Vagina (tissue), 2 donors: ENCODE measurements at places on chromosomes 2 and 18.

- H3K27me3 ChIP-seq, result no peaks in the 10 kb centered on the region
- H3K4me3 ChIP-seq, result no peak overlapping the region
- H3K36me3 ChIP-seq, result no peaks in the 10 kb centered on the region
- no peak for DNase-seq
Measured at GRCh38 chr2:57834666-57835065, 211.9 kb upstream of the VRK2 start.

- H3K36me3 ChIP-seq, result no peaks in the 10 kb centered on the region
- no peaks in the 10 kb centered on the region for H3K27me3 ChIP-seq
Measured at GRCh38 chr18:48902856-48903601, 47.7 kb downstream of the SMAD7 start.

- H3K4me1 ChIP-seq, result peaks cover 9% of the 10 kb centered on the region
- DNase-seq, result no peak
- no peaks in the 10 kb centered on the region for H3K36me3 ChIP-seq
Measured at GRCh38 chr2:112601754-112602153, 17.3 kb downstream of the CHCHD5 start.

DNA sequence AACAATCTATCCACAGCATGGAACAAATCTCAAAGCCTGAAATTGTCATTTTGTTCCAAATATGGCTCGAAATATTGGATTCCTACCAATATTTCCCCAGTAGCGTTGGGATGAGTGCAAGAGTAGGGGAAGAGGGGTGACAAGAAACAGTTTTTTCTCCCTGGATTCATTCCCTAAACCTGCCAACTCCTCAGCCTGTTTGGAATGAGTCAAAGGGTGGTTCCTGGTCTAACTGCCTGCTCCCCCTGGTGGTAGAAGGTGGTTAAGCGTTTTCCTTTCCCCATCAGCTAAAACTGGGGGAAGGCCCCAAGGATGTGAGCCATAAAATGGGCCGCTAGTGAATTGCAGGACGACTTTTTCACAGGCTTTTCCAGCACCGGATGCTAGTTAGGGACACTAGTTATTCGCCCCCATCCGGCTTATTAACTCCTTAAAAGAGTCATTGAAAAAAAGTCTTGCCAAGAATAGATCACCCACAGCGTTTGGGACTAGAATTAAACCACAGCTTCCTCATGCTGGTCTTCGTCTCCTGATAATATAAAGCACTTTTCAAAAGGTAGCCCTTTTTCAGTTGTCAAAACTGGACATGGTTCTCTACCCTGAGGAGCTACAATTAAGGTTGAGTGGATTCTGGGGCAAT is 72.5 kb downstream of the DHRS9 start:
- H3K27ac ChIP-seq, result no peak overlapping the region
- H3K4me1 ChIP-seq, result no peaks in the 10 kb centered on the region
- H3K36me3 ChIP-seq, result no peaks in the 10 kb centered on the region
- H3K4me3 ChIP-seq, result no peak overlapping the region

GRCh38 chr18:26639149-26639548 is 90.8 kb upstream of the KCTD1 start:
- H3K36me3 ChIP-seq, result no peaks in the 10 kb centered on the region
- no peak for DNase-seq
- H3K27me3 ChIP-seq, result no peaks in the 10 kb centered on the region
- H3K27ac ChIP-seq, result no peak overlapping the region
- H3K4me1 ChIP-seq, result no peaks in the 10 kb centered on the region

GRCh38 chr2:112607680-112608438 is 23.4 kb downstream of the CHCHD5 start:
- no peak overlapping the region for H3K27ac ChIP-seq
- no peaks in the 10 kb centered on the region for H3K4me1 ChIP-seq
- H3K27me3 ChIP-seq, result no peaks in the 10 kb centered on the region
- DNase-seq, result no peak
- H3K4me3 ChIP-seq, result no peak overlapping the region

DNA sequence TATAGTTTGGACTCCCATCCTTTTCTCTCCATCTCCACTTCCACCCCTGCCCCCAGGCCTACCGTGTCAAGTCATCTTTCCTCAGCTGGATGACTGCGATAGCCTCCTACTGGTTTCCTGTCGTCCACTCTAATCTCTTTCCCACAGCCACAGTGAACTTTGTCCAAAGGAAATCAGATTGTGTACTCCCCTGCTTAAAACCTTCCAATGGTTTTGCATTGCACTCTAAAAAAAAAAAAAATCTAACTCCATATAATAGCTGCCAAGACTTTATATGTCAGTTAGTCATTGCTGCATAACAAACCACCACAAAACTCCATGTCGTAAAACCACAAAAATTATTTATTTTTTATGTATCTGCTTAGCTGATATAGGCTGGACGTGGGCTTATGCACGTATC is 160.2 kb upstream of the CCDC68 start:
- H3K4me1 ChIP-seq, result peaks cover 19% of the 10 kb centered on the region
- H3K27me3 ChIP-seq, result no peaks in the 10 kb centered on the region
- no peaks in the 10 kb centered on the region for H3K36me3 ChIP-seq
- no peak overlapping the region for H3K27ac ChIP-seq
- H3K4me3 ChIP-seq, result no peak overlapping the region

DNA sequence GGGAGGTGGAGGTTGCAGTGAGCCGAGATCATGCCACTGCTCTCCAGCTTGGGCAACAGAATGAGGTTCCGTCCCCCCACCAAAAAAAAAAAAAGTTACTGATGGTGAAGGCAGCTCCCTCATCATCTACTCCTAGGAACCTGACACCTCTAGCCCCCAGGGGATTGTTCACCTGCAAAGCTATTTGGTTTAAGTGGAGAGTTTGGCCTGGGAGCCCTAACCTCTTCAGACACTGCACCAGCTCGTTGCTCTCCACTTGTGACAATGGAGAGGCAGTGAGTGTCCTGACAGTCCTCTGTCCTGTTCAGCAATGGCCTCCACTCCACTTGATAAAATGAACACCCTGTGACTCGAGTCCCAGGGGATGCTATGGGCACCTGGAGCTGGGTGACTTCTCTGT is 43.5 kb downstream of the ATP6V1C2 start:
- H3K27me3 ChIP-seq, result no peaks in the 10 kb centered on the region
- H3K27ac ChIP-seq, result no peak overlapping the region
- H3K4me3 ChIP-seq, result no peak overlapping the region
- H3K4me1 ChIP-seq, result no peaks in the 10 kb centered on the region
- no peak for DNase-seq
- H3K36me3 ChIP-seq, result no peaks in the 10 kb centered on the region

DNA sequence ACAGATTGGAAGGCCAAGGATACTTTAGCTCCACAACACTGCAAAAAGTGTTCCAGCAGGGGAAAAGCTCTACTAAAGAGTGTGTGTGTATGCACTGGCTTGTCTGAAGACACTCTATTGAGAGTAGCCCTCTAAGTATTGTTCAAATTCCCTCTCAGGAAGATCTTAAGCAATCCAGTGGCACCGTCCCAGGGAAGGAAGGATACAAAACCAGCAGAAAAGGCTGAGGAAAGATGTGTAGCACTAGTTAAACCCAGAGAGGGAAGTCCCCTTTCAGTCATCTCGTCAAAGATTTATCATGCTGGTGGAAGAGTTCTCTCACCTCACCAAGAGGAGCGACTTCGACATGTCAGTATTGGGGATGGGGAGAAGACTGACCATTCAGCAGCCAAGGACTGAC is 50.5 kb downstream of the DHRS9 start:
- no peak for DNase-seq
- no peak overlapping the region for H3K4me3 ChIP-seq
- H3K27ac ChIP-seq, result no peak overlapping the region
- H3K4me1 ChIP-seq, result no peaks in the 10 kb centered on the region
- no peaks in the 10 kb centered on the region for H3K27me3 ChIP-seq
